ENCODE measurements at places on chromosomes 3 and 15.

- DNase-seq = no peak
Observed at GRCh38 chr15:76299786-76300185, 11.5 kb downstream of the ETFA start.

DNA sequence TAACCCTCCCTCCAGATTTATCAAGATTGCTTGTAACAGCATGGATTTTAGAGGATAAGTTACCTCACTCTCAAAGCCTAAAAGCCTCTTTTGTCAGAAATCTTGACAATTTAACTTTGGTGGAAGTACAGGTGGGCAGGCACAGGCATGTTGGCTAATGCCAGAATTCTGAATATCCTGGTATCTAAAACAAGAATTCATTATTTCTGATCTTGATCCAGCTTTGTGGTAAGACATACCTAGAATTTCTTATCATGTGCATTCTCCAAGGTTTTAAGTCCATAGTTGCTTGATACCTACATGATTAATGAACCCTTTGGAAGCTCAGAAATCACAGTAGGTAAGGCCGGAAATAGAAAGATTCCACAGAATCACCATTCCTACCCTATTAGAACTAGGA, 109.9 kb upstream of the TTC14 start:
- DNase-seq = no peak

DNA sequence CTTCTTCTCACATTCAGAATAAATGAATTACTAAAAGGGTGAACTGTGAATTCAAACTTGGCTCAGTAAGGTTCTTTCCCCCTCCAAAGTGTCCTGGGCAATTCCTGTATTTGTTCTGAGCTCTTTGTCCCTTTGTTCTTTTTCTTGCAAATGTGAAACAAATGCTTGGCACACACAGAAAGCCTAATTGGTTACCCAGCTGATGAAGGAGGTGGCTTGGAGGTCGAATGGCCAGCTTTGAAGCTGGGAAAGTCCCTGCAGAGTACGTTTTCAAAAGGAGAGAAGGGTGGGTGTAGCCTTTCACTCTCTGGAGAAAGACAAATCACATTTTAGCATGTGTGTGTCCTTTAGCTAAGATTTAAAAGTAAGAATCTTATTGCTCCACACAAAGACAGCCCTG, 154.4 kb downstream of the PEX5L start:
- DNase-seq = no peak

DNA sequence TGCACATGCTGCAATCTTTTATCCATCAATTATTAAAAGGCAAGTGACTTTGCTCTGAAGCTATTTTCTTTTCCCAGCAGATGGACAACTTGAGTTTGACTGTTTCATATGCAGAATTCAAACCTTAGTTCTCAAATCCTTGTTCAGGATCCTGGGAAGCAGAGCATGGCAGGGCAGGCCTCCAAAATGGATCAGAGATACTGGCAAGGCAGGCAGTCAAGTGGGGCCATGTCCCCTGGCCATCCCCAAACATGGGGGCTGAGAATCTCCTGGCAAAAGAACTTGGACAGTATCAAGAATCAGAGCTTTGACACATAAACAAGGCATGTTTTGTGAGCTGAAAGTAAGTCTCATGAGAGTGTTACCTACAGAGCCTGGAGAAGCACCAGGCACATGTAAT, 122.9 kb upstream of the CTNNB1 start:
- no peak for DNase-seq

DNA sequence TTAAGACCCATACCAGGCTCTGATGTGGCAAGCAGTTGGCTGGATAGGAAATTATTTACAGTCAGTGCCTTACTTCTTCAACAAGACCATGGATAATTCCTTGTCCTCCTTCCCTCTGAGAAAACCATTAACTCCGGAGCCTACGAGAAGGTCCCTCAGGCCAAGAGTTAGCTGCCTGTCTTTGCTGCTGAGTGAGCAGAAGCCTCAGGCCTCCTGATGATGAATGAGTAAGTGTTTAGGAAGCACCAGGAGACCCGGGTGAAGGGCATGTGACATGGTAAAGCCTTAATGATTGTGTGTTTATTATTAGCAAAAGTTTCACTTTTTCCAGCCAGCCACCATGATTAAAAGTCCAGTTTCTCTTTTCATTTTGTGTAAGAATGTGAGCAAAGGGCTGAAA, 174.9 kb upstream of the TOPAZ1 start:
- no peak for DNase-seq

DNA sequence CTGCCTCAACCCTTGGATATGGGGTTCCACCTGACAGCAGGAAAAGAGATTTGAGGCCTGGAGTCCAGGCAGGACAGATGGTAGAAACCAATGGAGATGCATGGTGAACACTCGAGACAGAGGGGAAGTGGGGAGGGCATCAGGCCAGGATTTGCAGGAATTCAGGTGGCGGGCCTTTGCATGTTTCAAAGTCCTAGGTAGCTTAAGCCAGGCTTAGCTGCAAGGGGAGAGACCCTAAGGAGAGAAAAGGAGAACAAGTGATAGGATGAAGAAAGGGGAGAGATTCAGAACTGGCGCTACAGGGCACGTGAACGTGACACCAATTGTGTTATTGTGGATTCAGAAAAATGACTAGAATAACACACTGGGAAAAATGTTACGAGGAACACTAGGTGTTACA, 182.6 kb downstream of the PDZRN3 start:
- no peak for DNase-seq

GRCh38 chr15:27235681-27236080, 264.7 kb downstream of the GABRG3 start:
- no peak for DNase-seq

DNA sequence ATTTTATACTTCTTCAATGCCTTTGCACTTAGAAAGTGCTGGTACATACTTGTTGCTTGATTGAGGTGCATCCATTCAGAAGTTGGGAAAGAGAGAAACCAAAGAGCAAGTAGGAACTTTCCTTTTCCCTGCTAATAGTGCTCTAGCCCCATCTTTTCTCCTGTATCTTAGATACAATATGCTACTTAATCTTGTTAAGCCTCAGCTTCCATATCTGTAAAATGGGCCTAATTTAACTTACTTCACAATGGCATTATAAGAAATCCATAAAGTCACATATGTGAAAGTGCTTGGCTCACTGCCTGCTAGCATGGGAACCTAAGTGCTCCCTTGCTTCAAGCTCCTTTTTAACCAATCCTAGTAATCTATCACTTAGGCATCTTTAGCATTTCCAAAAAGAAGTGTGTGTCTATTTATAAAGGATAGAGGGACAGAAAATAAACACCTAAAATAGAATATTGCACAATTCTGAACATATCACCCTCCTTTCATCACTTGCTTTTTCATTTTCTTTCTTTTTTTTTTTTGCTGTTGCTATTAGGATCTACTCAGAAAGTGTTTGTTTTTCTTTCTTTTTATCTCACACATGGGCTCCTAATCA, 28.1 kb downstream of the KCNAB1 start:
- no peak for DNase-seq

DNA sequence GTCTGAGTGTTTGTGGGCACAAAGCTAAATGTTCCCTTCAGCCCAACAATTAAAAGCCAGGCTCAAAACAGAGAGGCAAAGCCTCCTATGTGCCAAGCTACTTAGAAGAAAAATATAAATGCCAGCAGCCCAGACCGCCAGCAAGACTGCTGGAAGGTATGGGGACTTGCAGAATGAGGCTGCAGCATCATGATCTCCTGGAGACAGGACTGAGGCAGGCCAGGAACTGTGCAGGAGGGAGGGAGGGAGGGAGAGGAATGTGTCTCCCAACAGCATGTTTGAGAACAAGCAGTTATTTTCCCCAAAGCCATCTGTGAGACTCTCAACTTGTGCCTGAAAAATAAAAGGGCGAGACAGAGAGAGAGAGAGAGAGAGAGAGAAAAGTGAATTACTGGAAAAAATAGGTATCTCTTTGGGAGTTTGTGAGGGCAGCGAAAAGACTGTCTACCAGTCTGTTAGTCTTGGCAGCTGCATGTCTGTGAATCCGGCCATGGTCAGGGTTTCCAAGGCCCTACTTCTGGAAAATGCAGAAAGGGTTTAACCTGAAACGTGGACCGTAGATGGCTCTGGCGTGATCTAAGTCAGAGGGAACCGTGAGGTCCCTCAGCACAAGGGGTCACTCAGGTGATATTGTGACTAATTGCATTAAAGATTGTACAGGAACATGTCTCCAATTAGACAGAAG, 139.7 kb upstream of the COL8A1 start:
- no peak for DNase-seq

- no peak for DNase-seq
Observed at GRCh38 chr3:142916605-142917004, 27.7 kb upstream of the PCOLCE2 start.

- DNase-seq = no peak
Observed at GRCh38 chr3:165502707-165503106, 306.5 kb upstream of the SLITRK3 start.

DNA sequence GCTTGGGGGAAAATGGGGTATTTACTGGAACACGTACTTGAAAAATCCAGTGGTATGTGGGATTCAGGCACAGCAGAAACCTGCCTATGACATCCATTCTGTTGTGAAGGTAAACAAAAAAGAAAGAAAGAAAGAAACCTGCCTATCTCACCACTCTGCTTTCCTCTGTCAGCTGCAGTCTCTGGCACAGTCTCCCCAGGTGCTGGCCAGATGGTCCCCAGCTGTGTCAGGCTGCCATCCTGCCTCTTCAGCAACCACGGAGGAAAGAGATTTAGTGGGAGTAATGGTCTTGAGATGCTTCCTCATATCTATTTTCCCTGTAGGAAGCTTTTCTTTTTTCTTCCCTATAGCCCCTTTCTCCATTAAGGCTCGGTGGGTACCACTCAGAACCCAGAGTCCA, 2.5 kb upstream of the PXYLP1 start:
- no peak for DNase-seq

- peak; percentile 37 for DNase-seq
Observed at GRCh38 chr3:128875556-128876120, 3.8 kb upstream of the ACAD9 start.

Data from AG08396 (cell line).